ENCODE measurements at places on chromosomes 12 and 14. TPM values are rescaled to one million over a fixed set of nuclear protein-coding genes. Genes with fewer than 3 reads are reported as not detected.

Gene BRMS1L
- total RNA-seq, result 15.3 TPM

- no peak for DNase-seq
Measured at GRCh38 chr12:108091679-108092051, 37.4 kb upstream of the WSCD2 start.

- DNase-seq, result no peak
Measured at GRCh38 chr12:32248441-32249140, 141.9 kb downstream of the BICD1 start.

GRCh38 chr14:30035361-30035760, 107.7 kb upstream of the PRKD1 start:
- DNase-seq, result no peak

GRCh38 chr14:34363733-34364134, 98.3 kb downstream of the SPTSSA start:
- peak; percentile 18 for DNase-seq

GRCh38 chr14:63642656-63643382, 1.1 kb upstream of the WDR89 start:
- no peak for DNase-seq

- no peak for DNase-seq
Measured at GRCh38 chr12:6444031-6444430, 724 bp upstream of the CD27 start.
